ENCODE measurements at places on chromosomes 5 and 9.
A peak's percentile ranks its signal among the peaks of the same experiment; 100 is the strongest.

DNA sequence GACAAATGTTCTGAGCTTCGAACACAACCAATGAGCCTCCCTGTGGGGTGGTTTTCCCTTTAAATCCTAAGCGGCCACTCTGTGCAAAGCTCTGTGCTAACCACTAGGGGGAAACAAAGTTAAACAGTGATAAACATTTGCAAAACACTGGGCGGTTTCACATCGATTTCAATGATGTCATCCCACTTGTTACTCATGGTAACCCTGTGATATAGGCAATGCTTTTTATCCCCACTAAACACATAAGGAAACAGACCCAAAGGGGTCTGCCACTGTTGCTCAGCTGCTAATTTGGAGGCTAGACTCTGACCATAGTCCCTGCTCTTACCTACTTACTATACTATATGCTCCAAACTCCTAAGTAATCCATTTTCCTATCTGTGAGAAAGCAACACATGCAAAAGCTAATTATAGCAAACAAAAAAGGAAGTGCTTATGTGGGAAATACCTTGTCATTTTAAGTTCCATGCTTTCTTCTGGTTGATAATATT lies 57.3 kb downstream of the PTPN3 start:
- DNase-seq, result peak; percentile 7

DNA sequence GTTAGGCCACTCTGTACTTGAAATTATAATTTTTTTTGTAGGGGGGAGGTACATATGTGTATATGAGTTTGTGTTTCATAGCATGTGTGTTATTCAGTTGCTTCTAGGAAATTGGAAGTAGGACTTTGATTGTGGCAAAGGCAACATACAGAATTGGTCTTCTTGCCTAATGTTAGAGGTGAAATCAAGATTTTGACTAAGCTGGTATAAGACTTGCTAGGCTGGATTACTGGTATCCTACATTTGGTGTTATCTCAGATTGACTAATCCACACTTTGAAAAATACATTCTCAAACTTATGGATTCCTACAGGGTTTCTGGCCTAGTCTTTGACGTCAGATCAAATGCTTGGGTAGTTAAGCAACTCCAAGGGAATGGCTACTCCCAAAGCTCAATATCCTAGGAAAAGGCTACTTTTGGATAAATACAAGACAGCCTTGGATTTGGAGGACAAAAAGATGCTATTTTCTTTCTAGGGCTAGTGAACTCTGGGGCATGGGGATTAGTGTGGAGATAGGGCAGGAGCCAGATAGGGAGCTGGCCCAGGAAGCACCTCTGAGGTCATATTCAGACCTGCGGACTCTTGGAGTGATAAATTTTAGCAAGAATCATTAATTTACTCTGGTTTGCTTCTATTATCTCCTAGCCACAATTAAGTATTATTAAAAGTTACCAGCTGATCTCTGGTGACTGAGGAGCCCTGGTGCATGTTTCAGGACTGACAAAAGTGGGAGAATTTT lies 144.0 kb upstream of the RPS23 start:
- no peak for DNase-seq

DNA sequence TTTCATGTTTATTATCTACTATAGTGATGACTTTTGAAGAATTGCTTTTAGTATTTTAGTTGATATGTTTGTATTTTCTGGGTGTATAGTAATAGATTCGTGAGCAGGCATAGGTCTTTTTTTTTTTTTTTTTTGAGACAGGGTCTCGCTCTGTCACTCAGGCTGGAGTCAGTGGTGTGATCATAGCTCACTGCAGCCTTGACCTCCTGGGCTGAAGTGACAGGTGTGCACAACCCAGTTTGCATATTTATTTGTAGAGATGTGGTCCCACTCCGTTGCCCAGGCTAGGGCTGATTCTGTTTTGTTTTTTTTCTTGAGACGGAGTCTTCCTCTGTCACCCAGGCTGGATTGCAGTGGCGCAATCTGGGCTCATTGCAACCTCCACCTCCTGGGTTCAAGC lies 11.9 kb downstream of the ERBIN start:
- no peak for DNase-seq

GRCh38 chr9:13213337-13213736 lies 66.2 kb downstream of the MPDZ start:
- no peak for DNase-seq

DNA sequence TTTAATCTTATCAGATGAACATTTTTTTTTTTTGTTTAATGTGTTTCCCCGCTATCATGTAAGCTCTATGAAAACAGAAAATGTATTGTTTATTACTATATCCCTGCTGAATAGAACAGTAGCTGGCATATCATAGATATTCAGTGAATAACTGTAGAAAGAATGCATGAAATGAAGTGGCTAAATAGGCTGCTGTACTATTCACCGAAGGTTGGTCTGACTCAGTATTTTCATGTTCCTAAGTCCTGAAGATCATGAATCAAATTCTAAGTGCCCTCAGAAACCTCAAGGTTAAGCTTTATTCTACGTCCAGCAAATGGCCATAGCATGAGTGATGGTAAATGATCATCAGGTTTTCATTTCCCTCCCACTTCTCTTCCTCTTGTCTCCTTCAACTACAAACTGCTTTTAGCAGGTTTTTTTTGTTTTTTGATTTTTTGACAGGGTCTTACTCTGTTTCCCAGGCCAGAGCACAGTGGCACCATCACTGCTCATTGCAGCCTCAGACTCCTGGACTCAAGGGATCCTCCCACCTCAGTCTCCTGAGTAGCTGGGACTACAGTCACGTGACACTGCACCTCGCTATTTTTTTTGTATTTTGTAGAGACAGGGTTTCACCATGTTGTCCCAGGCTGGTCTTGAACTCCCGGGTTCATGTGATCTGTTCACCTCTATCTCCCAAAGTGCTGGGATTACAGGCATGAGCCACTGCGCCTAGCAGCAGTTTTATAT lies 19.1 kb upstream of the ZFAND5 start:
- DNase-seq, result no peak

DNA sequence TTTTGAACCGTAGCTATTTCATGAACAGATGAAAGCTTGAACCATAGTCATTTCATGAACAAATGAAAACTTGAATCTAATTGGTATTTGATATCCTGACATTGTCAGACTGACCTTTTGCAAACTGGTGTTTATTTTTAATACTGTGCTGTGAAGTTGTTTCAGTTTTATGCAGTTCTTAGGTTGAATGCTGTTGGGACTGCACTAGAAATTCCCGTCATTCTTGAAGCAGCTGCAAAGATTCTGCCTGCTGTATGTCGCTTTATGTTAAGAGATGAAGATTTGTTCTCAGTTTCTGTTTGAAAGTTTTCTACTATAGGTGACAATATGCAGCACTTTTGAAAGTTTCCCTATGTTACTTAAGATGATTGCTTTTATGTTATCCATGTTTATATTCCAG lies 22.5 kb upstream of the FAM120AOS start:
- no peak for DNase-seq

GRCh38 chr5:98415663-98416062 lies 357.8 kb upstream of the RGMB start:
- no peak for DNase-seq

- no peak for DNase-seq
Measured at GRCh38 chr9:112323378-112323854, 10.0 kb downstream of the PTBP3 start.

DNA sequence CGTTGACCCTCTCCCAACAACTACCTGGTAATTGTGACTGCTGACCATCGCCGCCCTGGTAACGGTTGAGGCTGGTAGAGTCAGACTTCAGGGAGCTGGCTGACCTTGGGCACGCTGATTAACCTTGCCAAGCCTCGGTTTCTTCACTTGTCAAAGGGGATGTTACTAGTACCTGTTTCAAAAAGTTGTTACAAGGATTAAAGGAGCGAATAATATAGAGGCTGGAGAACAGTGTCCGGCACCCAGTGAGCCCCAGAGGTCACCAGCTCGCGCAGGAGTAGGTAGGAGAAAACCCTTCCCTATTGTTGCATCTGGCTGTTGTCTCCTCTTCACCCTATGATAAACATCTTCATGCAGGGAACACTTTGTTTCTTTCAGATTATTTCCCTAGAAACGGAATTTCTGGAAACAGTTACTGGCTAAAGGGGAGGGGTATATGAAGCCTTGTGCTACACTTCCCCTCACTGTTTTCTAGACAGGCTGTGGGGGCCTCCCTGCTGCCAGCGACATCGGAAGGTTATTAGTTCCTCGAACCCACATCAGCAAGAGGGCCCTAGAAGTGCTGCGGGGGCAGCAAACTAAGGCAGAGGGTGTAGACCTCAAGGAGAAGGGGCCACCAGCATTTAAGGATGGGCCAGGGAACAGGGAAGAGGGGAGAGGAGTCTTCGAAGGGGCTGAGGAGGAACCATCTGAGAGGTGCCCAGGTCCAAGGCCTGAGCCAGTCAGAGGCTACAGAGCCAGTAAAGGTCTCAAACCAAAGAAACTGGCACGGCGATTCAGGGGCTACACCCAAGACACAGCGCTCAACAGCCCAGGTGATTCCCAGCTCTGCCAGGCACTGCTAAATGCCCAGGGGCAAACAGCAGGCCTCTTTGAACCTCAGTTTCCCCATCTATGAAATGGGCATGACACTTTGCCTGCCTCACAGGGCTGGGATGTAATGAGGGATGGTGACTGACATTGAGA lies 37.6 kb downstream of the HRH2 start:
- no peak for DNase-seq

- DNase-seq, result no peak
Measured at GRCh38 chr9:83671451-83671850, 36.3 kb downstream of the UBQLN1 start.

DNA sequence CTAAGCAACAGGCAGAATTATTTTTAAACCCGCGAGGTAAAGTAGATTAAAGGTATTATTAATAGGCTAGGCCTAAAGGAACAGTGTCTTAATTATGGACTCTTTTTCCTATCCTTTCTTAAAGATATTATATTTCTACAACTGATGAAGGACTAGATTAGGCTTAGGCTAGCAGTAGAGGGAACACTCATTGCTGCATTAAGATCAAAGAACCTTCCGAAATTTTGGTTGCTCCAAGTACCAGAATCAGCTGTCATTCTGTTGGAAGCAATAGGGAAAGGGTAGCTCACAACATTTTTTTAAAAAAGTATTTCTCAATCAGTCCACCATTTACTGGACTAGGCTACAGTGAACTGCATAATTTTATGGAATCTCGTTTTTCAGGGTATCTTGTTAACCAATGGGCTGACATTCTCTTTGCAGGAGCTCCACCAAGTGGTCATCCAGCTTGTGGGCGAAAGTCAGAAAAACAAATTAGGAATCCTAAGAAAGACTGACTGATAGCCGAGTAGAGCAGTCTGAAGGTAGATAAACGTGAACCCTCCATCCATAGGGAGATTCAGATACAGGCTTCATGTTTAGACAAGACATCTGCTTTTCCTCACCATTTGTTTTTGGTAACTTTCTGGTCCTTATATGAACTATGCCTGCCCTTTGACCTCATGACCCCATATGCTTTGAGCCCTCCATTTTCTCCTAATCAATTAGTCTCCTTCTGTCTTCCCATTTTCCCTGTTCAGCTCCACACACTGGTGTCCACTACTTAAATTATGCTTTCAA lies 103.6 kb upstream of the CHD1 start:
- DNase-seq, result no peak

GRCh38 chr9:124664143-124664542 lies 107.0 kb downstream of the NR6A1 start:
- DNase-seq, result no peak

GRCh38 chr5:181149806-181150733 lies 2.7 kb downstream of the OR2V2 start:
- DNase-seq, result no peak

DNA sequence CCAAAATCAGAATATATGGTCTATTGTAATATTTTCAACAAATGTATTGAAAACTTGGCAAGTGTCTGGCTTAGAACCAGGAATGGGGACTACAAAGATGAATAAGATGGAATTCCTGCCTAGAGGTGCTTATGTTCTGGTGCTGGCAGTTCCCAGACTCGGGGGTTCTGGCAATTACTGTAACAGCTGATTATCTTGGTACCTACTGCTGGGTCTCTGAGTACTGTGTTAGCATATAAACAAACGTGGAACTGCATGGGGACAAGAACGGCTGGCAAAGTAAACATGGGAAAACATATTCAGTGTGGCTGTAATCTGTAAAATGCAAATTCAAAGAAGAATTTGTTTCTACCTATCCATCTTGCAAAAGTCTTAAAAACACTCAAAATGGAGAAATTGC lies 89.9 kb downstream of the SLC24A2 start:
- no peak for DNase-seq

DNA sequence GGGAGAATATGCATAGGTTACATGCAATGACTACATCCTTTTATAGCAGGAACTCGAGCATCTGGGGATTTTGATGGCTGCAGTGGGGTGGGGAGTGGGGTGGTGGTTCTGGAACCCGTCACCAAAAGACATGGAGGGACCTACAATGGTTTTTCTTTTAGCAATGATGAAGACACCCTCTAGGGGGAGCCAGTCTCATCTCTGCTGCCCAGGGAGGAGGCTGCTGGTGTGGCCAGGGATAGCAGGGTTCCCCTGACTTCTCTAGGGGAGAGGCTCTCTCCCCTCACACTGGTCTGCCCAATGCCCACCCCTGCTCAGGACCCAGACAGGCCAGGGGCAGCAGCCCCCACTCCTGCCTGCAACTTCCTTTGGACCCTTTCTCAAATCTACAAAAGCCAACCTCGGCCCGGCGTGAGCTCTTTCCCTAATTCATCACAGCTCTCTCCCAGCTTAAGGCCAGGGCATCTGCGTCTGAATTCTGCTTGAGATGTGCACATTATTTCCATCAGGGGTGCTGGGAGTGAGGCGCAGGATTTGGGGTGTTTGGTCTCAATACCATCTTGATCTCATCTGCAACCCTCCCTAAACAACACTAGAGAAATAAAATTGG lies 73.6 kb upstream of the RETREG1 start:
- DNase-seq, result no peak

DNA sequence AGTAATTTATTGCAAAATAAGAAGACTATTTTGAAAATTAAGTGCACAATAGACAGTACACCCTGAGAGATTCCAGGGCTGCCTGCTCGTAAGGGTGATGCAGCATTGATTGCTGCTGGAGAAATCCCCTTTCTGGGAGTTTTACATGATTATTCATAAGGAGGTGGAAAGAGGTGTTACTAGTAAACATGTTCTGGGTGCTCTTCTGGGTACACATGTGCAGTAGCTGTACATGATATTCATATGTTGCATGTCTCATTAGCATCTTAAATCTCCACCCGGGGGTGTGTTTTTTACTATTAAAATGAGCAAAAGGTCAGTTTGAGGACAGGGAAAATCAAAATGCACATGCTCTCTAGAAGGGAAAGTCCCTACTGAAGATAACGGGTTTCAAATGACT lies 264.8 kb downstream of the CDK5RAP2 start:
- DNase-seq, result no peak

GRCh38 chr5:38396766-38397165 lies 138.4 kb downstream of the EGFLAM start:
- DNase-seq, result no peak

DNA sequence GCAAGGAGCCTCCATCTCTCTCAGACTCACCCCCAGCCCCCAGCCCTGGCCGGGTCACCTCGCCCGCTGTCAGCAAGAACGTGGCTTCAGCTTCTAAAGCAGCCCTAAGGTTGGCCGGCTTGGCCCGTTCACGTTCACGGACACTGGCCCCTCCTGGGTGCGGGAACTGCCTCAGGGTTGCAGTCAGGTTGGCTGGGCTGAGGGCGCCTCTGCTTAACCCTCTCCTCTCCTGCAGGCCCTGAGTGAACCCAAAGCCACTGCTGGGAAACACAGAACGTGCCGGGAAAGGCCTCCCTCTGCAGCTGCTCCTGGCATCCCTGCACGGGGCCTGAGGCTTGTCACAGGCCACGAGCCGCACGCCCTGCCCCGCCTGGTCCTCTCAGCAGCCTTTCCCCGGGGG lies 40.1 kb upstream of the UBAC1 start:
- DNase-seq, result no peak

- DNase-seq, result no peak
Measured at GRCh38 chr5:169711551-169712225, 74.6 kb downstream of the DOCK2 start.
